ENCODE measurements at places on chromosomes 5 and 9.

GRCh38 chr9:119370816-119371215 lies 1.6 kb upstream of the BRINP1 start:
- DNase-seq = no peak

GRCh38 chr9:128921881-128922763 lies 1.3 kb downstream of the PHYHD1 start:
- DNase-seq = no peak

- no peak for DNase-seq
Observed at GRCh38 chr5:149320791-149321330, 24.4 kb upstream of the GRPEL2 start.

DNA sequence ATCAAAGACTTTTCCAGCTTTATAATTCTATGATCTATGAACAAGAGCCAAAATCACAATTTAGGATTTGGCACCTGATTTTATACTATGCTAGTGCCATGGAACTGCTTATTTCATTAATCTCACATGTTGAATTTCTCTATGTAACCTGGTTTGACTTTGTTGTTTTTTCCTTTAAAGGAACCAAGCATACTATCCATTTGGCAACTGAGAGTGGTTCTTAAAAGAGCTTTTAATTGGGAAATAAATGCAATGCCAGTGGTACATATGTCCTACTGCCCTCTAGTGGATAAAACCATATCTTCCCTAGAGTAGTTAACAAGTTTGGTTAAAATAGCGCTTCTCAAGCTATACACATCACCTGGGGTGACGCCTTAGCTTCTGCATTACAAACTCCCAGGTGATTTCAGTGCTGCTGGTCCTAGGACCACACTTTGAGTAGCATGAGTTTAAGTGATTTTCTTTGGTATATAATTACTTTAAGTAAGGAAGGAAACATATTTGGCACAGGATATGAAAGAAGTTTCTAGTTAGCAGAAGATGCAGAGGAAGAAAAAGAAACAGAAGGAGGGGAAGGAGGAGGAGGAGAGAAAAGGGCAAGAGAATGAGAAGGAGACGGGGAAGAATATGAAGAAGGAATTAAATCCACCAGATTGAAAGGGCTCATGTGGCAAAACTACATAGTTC lies 56.8 kb downstream of the FGF10 start:
- no peak for DNase-seq

GRCh38 chr9:117430813-117431212 lies 16.0 kb upstream of the ASTN2 start:
- no peak for DNase-seq

- DNase-seq = no peak
Observed at GRCh38 chr5:129448654-129449053, 11.4 kb upstream of the ADAMTS19 start.

GRCh38 chr5:173909199-173909598 lies 21.1 kb downstream of the CPEB4 start:
- no peak for DNase-seq

DNA sequence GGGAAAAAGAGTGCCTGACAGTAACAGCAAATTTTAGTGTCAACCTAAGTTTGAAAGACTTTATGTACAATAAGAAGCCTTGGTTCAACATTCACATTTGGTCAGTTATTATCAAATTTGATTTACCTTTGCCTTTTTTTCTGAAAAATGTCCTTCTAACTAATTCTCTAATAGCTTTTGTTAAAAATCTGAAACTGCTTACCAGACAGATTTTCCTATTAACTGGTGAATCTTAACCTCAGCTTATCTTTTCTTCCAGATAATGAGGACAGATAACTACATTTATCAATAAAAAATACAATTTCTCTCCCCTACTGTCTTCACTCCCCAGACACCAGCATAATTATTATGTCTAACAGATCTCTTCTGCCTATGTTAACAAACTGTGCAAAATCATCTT lies 988.5 kb downstream of the CDH18 start:
- DNase-seq = no peak

DNA sequence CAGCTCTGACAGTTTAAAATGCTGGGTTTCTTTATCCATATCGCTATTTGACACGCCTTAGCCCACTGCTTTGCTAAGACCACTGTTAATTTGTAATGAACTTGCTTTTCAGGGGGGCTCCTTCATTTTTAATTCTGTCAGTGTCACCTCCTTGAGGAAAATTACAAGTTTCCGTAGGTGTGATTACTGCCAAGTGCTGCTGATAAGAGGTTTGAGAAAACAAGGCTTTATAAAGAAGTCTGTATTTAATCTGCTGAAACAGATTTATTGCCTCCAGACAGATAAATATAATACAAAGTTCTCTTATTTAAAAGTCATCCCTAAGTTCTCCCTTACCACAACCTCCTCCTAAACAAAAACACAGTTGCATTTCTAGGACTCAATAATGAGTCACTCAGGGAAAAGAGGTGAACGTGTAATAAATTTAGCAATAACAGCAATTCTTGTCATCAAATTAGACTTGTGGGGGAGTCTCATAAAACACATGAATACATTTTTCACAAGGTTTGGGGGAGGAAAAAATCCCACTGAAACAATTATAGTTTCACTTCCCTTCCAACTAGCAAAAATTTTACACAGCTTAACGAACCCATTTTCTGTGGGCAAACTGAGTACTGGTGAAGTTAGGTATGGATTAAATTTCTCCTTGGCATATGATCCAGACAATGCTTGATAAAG lies 72.8 kb downstream of the MAPKAP1 start:
- DNase-seq = no peak

GRCh38 chr5:115810761-115811160 lies 5.7 kb downstream of the CDO1 start:
- no peak for DNase-seq

DNA sequence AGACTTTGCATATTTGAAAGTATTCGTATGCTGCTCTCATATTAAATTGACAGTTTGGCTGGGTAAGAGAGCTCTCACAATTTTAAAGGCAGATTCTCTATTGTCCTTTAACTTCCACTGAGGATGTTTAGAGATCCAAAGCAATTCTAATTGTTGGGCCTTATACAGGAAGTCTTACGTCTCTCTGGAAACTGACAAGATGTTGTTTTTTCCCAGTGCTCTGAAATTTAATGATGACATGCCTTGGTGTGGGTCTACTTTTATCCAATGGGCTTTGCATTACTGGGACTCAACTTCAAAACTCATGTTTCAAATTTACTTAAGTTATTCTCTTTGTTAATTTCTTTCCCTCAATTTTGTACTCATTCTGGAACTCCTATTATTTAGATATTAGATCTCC lies 191.5 kb downstream of the SNX18 start:
- no peak for DNase-seq

DNA sequence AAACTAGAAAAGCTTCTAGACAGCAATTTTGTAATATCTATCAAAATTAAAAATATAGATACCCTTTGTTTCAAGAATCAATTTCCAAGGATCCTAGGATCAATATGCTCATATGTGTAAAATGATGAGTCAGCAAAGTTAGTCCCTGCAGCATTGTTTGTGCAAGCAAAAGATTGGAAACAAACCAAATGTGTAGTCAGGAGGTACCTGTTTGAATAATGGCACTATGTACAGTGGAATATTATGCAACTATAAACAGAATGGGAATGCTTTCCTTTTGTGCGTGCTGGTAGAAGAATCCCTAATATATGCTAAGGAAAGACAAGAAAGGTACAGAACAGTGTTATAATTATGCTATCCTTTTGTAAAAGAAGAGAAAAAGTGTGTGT lies 58.5 kb upstream of the PJA2 start:
- no peak for DNase-seq

GRCh38 chr5:72470826-72471225 lies 36.4 kb downstream of the ZNF366 start:
- no peak for DNase-seq

DNA sequence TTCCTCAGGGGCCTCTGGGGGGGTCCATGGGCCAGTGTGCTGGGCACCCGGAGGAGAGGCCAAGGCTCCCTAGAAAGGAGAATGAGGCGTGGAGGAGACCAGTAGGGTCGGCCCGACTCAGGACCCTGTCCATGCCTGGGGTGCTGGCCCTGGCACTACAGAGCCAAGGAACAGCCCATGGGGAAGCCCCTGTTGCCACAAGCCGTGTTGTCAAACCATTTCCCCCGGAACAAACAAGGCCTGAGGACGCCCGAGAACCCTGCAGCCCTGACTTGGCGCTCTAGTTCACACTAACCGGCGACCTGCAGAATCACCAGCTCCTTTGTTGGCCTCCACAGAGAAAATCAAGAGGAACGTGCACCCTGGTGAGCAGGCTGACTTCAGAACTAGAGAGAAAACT lies 41.6 kb upstream of the SLC12A7 start:
- no peak for DNase-seq

- DNase-seq = no peak
Observed at GRCh38 chr9:110213413-110214044, 5.6 kb upstream of the C9orf152 start.

GRCh38 chr5:14946815-14947620 lies 75.4 kb upstream of the ANKH start:
- peak; percentile 51 for DNase-seq

DNA sequence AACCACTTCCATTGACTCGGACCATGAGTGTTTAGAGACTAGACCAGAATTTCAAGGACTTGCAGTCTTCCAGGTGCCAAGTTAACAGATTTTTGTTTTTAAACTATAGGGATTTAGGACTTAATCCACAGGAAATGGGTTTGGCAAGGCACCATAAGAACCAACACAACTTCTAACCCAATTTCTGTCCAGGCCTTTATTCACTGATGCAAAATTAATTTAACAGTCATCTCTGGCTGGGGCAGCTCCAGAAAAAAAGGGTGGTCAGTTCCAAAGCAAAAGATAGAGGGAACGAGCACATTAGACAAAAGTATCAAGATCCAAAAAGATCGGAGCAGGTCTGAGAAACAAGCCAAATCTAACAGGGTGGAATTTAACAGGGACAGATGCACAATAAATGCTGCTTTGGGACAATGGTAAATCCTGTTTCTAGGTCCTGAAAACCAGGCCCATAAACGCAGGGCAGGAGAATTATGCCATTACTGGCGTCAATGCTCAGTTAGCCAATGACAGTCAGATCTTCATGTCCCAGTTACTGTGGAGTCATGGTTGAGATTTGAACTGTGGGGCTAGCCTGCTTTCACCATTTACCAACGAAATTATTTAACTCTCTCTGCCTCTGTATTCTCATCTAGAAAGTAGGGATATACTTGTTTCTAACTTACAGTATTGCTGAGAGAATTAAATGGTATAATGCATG lies 590.8 kb upstream of the BRINP1 start:
- DNase-seq = no peak

DNA sequence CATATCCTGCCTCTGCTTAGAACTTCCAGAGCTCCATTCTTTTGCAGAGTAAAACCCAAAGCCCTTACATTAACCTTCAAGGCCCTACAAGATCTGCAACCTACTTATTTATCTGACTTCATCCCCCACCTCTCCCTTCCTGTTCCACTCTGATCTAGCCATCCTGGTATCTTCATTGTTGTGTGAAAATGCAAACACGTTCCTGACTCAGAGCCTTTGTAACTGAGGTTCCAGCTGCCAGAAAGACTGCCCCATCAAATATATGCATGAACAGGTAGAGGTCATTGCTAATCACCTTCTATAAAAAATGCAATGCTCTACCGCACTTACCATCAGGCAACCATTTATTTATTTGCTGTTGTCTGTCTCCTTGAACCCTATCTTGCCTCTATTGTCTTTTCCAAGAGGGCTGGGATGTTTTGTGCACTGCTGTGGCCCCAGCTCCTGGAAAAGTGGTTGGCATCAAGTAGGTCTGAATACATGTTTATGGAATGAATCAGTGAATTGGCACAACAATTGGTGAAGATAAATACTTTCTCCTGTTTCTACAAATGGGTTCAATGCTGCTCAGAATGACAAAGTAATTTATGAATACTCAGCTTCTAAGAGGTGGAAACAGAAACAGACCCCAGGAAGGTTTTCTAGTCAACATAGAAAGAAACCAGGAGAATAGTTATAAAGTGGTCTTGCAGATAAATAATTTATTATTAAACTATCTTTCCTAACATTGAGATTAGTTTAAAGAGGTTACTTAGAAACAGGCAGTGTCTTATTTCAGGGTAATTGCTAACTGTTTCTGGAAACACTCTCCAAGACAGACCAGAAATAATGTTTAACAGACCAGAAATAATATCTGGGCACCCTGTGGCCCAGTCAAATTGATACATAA lies 230.6 kb upstream of the CD180 start:
- DNase-seq = no peak

- peak; percentile 78 for DNase-seq
Observed at GRCh38 chr9:137021979-137022661, 5.9 kb downstream of the ABCA2 start.
